Cortex of kidney (tissue), 1 donor: ENCODE measurements at places on chromosomes 2 and 18.

GRCh38 chr18:55287935-55288868 is 299.8 kb downstream of the TCF4 start:
- DNase-seq, result no peak

- DNase-seq, result no peak
Measured at GRCh38 chr18:78713726-78714125, 265.9 kb upstream of the SALL3 start.

- DNase-seq, result no peak
Measured at GRCh38 chr18:1048032-1048431, 143.4 kb downstream of the ADCYAP1 start.

DNA sequence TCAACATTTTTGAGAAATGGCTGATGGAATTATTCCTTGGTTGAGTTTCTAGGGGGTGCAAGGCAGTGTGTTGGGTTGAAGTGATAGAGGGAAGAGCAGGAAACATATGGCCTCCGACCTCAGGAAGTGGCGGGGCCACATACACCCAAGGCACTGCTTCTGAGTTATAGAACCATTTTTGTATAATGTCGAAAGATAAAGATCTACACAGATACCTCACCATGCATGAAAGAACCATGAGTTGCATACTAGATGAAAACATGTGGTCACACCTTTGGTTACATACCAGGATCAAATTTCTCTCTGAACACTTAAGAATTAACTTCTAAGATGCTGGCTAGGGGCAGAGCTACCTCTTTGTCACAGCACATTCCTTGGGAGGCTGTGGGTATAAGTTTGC is 23.2 kb downstream of the LAMA3 start:
- no peak for DNase-seq

DNA sequence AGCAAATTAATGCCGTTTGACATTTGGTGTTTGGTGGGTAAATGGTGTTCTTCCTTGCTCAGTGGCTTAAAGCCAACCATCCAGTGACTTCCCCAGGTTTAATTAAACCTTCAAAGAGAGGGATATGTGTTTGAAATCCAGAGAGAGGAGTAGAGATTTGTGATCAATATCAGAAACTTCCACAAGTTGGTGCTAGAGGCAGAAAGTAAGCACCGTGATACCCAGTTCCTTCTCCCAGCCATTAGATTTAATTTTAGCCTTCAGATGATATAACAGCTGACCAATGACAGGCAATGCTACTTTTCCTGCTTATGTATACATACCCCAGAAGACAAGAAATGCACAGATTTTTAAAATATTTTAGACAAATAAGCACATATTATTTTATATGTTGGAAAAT is 398.5 kb downstream of the CDH2 start:
- DNase-seq, result no peak

DNA sequence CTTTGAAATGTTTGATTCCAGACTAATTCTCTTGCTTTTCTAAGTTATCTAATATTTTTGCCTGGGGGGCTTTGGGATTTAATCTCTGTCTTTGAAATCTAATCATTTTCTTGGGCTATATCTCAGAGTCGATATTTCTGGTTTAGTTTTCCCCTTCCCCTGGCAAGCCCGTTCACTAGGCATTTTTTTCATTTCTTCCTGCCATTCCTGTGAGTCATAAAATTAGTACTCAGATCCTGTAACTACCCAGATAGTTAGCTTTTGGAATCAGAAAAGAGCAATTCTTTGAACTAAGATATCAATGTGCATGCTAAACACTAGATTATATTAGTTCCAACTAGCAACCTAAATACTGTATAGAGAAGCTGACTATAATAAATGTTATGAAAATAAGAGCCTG is 29.4 kb upstream of the RNF149 start:
- DNase-seq, result no peak

DNA sequence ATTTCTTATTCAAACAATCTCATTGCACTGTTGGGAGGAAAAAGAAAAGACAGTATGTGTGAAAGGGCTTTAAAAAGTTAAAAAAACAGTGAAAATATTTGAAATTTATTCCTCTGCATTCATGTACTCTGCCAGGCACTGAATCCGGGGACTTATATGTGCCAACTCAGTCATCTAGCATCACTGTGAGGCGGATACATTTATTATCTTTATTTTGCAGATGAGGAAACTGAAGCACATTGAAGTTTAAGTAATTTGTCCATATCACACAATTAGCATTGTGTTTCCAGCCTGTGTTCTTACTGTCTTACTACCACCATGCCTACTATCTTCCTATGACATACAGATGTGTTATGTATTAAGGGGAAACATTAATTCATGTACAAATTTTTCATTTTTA is 1.8 kb downstream of the LCLAT1 start:
- no peak for DNase-seq

- no peak for DNase-seq
Measured at GRCh38 chr2:237701033-237701858, 73.9 kb downstream of the LRRFIP1 start.

GRCh38 chr2:35530615-35531135 is 824.9 kb upstream of the CRIM1 start:
- DNase-seq, result no peak

GRCh38 chr2:13550285-13551231 is 833.8 kb downstream of the TRIB2 start:
- DNase-seq, result no peak

DNA sequence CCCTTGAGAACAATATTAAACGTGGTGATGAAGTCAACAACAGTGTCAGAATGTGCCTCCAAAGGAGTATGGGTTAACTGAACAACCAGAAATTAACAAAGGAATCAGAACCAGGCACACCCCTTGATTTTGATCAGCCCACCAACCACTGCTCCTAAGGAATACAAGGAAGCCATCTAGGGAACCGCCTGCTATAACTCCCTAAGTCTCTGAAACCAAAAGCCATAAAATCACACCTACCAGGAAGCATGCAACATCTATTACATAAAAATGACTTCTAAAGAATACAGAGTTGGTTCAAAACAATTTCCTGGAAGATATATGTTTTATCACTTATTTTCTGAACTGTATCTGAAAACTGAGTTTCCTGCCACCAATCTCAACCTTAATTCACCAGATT is 360.0 kb downstream of the EPHA4 start:
- no peak for DNase-seq
